ENCODE measurements at places on chromosomes 7 and 10.
A peak's percentile ranks its signal among the peaks of the same experiment; 100 is the strongest.

GRCh38 chr7:116113310-116113709 lies 82.7 kb upstream of the TFEC start:
- no peak for DNase-seq

GRCh38 chr7:7607010-7607409 lies 33.5 kb upstream of the UMAD1 start:
- DNase-seq = no peak

- no peak for DNase-seq
Measured at GRCh38 chr7:100163006-100163531, 4.5 kb upstream of the TRAPPC14 start.

DNA sequence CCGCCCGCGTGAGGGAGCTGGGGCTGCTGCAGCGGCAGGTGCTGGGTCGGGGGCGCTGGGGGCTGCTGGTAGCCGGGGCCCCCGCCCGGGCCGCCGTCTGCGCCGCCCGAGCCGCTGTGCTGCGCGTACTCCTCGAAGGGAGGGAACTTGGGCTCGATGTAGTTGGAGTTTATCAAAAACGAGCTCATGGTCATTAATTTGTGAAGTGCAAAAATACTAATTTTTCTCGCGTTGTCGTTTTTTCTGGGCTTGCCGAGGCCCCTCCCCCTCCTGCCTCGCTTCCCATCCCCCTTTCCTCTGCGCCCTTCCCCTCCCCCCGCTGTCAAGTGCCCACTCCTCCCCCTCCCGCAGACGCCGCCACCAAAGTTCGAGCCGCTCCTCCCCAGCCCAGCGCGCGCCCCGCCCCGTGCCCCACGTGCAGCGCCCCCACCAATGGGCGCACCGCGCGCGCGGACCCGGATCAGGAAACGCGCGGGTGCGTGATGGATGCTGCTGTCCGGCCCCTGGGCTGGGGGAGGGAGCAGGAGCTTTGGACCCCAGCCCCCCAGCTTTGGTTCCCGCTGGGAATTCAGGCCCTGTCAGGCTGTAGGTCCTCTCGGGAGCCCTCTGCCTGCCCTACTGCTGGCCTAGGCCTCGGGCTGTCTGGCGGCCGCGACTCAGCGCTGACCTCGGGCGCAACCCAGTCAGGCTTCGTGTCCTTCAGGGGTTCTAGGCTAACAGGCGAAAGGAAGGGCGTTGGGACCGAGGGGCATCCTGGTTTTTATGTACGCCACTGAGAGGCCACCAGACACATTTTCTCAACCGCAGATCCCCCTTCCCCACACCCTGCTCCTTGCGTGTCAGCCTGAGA lies at the start of gene HOXA4:
TSS of gene HOXA4 (minus strand) at position 218 of the 850 bp plus-strand sequence. CDS start at position 194, 24 bp downstream.
- DNase-seq = peak; percentile 95

GRCh38 chr10:8583096-8583495 lies 528.6 kb downstream of the GATA3 start:
- no peak for DNase-seq

DNA sequence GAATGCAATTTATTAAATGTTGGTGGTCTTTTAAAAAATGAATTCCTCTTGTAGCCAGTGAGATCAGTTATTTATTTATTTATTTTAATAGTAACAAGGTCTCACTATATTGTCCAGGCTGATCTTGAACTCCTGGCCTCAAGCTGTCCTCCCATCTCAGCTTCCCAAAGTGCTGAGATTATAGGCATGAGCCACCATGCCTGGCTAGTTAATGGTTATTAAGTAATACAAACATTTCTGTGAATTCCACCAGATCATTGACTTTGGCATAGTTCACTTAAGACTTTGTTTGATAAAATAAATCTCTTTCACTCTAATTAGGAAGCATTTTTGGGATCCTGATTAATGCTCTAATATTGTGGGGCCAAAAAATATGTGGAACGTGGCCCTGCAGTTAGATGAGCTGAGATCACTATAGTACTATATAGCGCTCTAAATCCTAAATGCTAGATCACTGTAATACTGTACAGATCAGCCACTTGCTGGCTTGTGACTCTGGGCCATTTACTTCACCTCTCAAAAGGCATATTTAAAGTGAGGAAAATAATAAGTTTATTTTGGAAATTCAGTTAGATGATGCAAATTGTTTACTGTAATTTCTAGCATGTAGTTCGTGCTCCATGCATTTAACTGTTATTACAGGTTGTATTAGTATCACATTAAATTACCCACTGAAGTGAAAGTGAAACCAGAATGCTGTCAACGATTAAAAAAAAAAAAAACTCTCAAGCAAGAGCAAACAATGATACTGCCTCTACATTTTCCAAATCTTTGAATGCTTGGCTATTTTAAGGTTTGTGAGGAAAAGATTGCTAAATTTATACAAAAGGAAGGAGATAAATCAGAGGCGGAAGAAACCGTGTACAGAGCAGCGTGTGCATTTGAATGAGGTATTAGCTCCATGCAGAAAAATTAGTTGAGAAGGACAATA lies 15.9 kb upstream of the FAS start:
- peak; percentile 47 for DNase-seq

- no peak for DNase-seq
Measured at GRCh38 chr7:101093906-101094305, 8.6 kb downstream of the TRIM56 start.

DNA sequence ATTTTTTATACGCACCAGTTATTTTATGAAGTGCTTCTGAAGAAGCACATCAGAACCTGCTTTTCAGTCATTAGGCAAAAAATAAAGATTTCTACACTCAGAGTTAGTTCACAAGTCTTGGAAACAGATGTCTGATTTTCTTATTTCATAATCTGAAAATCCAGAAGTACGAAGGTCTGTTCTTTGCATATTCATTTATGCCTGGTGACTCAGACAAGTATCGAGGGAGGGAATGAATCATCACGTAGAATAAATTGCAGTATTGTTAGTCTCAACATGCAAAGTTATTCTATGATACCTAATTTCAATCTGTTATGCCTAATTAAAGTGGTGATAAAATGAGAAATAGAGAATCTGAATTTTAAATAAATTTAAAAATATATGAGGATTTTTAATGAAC lies 113.6 kb upstream of the SEM1 start:
- DNase-seq = no peak

DNA sequence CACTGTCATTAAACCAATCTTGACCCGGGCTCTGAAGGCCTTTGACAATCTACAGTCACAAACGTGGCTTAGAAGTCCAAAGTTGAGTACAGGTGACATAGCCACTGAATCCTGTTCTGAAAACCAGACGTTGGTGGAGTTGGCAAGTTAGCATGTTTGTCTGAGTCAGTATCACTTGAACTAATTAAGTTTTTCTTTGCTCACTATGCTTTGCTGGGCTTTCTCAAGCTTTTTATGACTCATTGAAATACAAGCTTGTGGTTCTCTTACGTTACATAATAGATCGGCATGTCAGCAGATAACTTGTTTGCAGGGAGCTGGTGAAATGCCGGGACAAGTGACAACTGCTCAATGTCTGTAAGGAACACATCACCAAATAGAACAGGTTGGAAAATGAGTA lies 53.8 kb downstream of the ARL5B start:
- DNase-seq = no peak

- no peak for DNase-seq
Measured at GRCh38 chr7:98598846-98599615, 18.1 kb upstream of the NPTX2 start.

GRCh38 chr7:155414547-155415492 lies 43.1 kb upstream of the EN2 start:
- no peak for DNase-seq

DNA sequence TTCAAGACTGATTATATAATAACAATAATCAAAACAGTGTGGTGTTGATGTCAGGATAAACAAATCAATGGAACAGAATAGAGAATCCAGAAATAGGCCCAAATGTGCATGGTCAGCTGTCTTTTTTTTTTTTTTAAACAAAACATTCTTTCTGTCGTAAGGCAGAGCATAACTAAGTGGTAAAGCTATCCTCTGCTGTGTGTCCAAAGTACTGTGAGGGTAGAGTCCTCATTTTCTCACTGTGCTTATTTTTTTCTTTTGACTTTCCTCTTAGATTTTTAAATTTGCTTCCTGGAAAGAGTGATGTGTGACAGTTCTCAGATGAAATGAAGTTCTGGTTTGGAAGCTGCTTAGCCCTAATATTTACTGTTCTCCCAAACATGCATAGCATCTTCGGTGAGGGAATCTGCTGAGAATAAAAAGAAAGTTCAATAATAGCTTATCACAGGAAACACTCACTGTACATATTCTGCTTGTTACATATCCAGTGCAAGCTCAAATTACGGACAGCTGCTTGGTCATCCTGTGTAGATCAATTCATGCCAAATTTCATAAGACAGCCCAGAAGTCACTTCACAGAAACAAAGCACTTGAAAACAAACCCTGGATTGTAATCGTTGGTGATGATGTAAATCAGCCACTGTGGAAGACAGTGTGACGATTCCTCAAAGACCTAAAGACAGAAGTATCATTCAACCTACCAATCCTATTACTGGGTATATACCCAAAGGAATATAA lies 423.9 kb downstream of the NEBL start:
- peak; percentile 47 for DNase-seq

- DNase-seq = no peak
Measured at GRCh38 chr7:109259151-109259550, 689.5 kb downstream of the DNAJB9 start.

GRCh38 chr10:30882281-30882680 lies 149.4 kb downstream of the ZNF438 start:
- DNase-seq = no peak

GRCh38 chr10:95505641-95506040 lies 55.5 kb downstream of the SORBS1 start:
- no peak for DNase-seq

DNA sequence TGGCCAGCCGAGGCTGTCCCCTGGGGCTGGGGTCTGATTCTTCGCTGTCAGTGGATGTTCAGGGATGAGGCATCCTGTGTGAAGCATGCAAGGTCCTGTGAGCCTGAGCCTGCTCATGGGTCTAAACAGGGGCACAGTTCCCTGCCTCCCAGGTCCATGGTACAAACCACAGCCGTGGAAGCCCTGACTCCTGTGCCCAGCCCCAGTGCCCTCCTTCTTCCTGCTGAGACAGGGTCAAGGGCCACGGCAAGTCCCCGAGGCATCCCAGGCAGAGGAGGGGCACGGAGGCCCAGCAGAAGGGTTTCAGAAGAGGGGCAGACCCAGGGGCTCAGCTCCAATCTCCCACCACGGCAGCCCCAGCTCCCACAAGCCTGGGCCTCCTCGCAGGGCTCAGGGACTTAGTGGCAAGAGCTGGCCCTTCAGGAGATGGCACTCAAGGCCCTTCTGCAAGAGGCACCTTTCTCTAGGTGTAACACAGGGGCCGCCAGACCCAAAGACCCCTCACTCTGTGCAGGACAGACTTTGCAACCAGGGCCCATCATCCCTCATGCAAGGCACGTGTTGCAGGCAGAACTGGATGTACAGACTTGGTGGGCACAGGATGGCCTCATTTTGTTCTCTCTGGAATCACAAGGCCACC lies 248.8 kb downstream of the TCERG1L start:
- no peak for DNase-seq

GRCh38 chr10:133527771-133528271 lies 658 bp downstream of the CYP2E1 start:
- DNase-seq = no peak

DNA sequence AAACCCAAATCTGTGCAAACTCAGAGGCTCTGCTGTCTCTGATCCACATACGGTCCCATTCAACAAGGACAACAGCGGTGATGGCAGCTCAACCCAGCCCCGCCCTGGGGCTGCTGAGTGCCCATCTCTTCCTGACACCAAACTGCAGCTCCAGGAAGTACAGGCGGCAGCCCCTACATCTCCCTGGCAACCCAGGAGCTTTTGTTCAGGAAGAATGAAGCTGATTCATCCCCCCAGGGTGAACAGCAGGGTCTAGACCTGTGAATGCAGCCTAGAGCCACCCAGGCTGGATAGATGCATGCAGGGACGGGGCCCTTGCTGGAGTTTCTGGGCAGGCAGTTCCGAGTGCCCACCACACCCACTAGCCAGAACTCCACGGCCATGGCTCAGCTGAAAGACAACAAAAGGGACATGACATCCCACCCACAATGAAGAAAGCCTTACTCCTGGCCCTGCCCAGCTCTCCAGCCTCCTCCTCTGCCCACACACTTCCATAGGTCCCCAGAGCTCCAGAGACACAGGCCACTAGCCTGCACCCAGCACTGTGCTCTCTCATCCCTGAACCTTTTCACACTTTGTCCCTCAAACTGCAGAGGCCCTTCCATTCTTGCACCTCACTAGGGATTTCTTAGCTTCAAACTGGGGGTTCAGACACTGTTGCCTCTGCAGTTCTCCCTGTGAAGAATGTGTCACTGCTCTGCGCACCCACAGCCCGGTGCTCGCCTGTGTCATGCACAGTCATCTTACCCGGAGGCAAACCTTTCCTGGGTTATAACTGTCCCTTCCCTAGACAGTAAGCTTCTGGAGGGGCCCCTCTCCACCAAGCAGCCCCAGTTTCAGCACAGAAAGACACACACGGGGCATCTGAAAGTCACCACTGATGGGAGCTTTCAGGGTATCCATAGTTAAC lies 99.1 kb downstream of the GRID1 start:
- DNase-seq = no peak

- no peak for DNase-seq
Measured at GRCh38 chr10:7130191-7130911, 280.5 kb downstream of the SFMBT2 start.

- no peak for DNase-seq
Measured at GRCh38 chr7:80330434-80330833, 181.4 kb downstream of the GNAT3 start.

DNA sequence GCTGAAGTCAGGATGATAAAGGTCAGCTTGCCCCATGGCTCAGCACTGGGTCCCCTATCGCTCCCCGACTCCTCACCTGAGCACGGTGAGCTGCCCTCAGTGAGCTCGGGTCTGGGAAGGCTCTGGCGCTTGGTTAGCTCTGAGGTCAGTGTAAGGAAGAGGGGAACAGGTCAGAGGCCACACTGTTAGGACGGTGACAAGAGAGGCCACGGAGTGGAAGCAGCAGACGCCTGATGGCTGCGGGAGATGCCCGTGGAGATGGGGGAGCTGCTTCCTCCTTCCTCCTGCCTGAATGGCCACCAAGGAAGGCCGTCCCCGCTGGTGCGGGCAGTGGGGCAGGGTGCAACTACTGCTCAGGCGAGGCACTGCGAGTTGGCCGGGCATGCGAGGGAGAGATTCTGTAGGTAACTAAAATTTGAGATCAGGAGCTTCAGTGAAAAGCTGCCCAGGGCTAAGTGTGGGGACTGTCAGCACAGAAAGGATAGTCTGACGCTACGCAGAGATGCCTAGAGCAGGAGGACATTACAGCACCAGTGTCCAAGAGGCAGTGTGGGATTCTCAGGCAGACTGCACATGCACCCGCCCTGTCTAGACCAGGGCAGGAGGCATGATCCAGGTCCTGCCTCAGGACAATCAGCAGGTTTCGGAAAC lies 231.3 kb upstream of the GRB10 start:
- DNase-seq = no peak

GRCh38 chr7:103765901-103766300 lies 223.6 kb downstream of the RELN start:
- DNase-seq = no peak

DNA sequence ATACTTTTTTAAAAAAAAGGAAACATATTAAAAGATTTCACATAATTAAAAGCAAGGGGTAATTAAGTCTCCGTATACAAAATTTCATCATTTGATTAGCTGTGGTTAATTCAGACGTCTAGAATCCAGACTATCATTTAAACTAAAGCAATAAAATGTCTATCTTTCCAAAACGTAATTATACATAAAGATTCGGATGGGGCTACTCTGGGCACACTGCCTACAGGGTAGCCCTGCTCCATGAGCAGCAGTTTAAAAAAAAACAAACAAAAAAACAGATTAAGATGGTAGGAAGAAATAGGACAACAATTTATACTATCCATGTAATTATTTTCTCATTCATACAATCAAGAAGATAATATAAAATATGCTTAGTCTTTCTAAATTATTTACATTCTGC lies 96.0 kb downstream of the NRBF2 start:
- DNase-seq = no peak

GRCh38 chr10:35778306-35778705 lies 136.2 kb upstream of the FZD8 start:
- peak; percentile 43 for DNase-seq

Measured in hindlimb muscle (tissue), 1 donor.